ENCODE measurements at places on chromosomes 1 and 21.

DNA sequence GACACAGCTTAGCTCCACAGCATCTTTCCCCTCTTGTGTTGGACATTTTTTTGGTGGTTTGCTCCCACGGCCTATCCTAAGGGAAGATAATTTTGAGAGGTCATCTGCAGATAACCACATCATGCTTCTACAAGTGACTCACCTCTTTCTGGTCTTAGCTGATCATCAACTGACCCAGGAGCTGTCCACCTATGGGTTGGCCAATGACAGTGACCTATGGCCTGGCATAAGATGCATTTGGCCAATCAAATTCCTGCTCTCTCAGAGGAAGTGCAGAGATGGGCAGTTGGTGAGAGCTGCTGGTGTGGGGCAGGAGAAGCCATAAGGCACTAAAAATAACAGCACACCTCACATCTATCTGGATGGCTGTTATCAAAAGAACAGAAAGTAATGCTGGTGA, 100.0 kb upstream of the CLDN14 start:
- H3K27me3 ChIP-seq: no peaks in the 10 kb centered on the region
- H3K4me1 ChIP-seq: no peaks in the 10 kb centered on the region
- no peak for DNase-seq
- H3K36me3 ChIP-seq: no peaks in the 10 kb centered on the region
- no peak overlapping the region for H3K27ac ChIP-seq
- no peak overlapping the region for H3K4me3 ChIP-seq

DNA sequence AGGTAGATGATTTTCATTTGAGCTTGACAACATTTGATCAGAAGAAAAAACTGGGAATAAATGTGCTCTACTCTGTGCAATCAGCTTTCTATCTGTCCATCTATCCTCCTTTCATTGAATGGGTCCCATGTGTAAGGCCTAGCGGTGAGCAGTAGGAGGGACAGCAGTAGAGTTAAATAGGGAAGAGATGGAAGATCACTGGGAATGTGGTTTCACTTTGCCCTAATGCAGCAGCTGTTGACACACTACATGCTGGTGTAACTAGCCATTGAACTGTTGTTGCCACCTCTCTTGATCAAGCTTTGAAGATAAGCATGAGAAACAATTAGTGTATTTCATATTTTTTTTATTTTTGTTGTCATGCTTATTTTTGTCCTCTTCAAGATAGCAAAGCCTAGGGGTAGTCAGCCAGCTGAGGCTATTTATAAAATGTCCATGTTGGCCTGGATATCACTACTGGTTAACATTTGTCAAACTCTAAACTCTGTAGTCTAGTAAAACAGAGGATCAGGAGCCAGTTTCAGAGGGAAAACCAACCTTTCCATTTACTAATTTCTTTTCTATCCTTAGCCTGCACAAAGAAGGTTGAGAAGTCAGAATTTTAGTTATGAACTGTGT, 41.9 kb downstream of the CACNA1E start:
- H3K27me3 ChIP-seq: no peaks in the 10 kb centered on the region
- H3K4me3 ChIP-seq: no peak overlapping the region
- H3K36me3 ChIP-seq: no peaks in the 10 kb centered on the region
- H3K4me1 ChIP-seq: no peaks in the 10 kb centered on the region

DNA sequence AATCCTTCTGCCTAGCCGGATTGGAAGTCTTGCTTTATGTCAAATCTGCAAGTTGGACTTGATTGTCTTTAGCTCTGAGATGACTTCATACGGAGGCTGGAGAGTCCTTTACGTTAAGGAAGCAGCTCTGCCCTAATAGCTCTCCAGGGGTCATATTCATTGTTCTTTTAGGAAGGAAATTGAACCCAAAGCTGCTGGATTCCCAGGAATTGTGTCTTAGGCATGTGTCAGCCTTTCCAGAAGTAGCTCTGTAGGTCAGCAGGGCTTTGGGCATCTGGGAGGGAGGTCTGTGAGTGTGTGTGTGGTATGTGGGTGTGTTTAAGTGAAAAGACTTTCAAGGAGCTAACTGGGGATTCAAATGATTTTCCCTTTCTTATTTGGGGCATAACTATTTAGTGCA, 82.4 kb downstream of the ABCA4 start:
- H3K27me3 ChIP-seq: no peaks in the 10 kb centered on the region
- DNase-seq: no peak
- no peak overlapping the region for H3K4me3 ChIP-seq
- H3K4me1 ChIP-seq: no peaks in the 10 kb centered on the region

DNA sequence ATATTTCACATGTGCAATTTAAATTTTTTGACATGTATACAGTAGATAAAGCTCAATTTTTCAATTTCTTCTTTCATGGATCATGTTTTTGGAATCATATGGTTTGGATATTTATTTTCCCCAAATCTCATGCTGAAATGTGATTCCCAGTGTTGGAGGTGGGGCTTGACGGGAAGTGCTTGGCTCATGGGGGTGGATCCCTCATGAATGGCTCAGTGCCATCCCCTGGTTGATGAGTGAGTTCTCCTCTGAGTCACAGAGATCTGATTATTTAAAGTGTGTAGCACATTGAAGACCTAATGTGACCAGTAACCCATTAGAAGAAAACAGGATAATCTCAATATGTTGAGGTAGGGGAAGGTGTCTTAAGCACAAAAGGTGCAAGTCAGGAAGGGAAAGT, 9.1 kb upstream of the IFI16 start:
- H3K4me1 ChIP-seq: peaks cover 22% of the 10 kb centered on the region
- peak overlapping the region; percentile 72 for H3K4me3 ChIP-seq
- no peaks in the 10 kb centered on the region for H3K36me3 ChIP-seq

DNA sequence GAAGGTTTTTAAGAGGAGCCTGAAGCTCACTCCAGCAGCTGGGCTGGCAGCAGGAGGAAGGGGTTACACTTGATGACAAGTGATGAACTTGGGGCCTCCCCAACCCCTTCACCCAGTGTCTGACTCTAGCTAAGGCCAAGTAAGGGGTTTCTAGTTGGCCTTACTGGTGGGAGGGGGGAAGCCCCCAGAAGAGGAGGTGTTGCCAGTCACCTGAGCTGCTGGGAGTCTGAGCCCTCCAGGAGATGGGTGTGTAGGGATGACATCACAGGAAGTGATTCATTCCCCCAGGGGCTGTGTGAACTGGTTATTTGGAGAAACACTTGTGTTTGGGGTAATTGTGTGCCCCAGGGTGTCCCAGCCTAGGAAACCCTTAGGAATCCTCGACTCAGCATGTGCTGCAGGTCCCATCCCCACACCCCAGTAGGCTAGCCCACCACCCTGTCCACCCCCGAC, 3.1 kb downstream of the PADI1 start:
- H3K27me3 ChIP-seq: no peaks in the 10 kb centered on the region
- H3K27ac ChIP-seq: no peak overlapping the region
- no peak for DNase-seq
- H3K4me3 ChIP-seq: no peak overlapping the region

- no peak for DNase-seq
- H3K36me3 ChIP-seq: no peaks in the 10 kb centered on the region
- peaks cover 10% of the 10 kb centered on the region for H3K4me1 ChIP-seq
- H3K4me3 ChIP-seq: no peak overlapping the region
Measured at GRCh38 chr1:213124590-213124989, 73.5 kb downstream of the RPS6KC1 start.

DNA sequence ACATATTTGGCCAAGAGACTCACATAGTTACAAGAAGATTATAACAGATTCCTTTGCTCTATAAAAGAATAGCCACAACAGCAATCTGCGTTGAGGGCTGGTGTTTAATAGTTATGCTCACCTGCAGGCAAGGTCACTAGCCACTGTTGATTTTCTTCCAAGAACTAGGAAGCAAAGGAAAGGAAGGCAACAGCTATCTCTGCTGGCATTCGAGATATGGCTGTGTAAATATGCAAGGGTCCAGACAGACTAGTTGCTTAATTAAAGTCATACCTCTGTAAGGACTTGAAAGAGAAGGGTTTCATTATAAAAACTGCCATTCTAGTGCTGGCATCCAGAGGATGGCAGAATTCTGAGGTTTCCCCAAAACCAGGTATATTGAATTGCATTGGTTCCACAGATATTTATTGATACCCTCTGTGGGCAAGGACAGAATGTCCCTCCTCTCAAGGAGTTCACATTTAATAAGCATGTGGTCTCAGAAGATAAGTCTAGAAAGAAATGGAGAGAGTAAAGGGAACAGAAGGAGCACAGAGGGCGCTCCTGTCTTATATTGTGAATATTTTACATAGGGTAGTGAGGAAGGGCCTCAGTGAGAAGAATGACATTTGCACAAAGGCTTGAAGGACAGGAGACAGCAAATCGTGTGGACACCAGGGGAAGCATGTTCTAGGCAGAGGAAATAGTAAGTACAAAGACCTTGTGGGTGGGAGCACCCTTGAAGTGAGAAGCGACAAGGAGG, 23.6 kb upstream of the PLEKHA6 start:
- H3K4me1 ChIP-seq: peaks cover 1% of the 10 kb centered on the region
- no peak overlapping the region for H3K27ac ChIP-seq
- DNase-seq: no peak
- H3K36me3 ChIP-seq: no peaks in the 10 kb centered on the region

GRCh38 chr21:33731447-33731846, 89.1 kb downstream of the ITSN1 start:
- no peak overlapping the region for H3K27ac ChIP-seq
- DNase-seq: no peak
- H3K4me3 ChIP-seq: no peak overlapping the region
- no peaks in the 10 kb centered on the region for H3K36me3 ChIP-seq

DNA sequence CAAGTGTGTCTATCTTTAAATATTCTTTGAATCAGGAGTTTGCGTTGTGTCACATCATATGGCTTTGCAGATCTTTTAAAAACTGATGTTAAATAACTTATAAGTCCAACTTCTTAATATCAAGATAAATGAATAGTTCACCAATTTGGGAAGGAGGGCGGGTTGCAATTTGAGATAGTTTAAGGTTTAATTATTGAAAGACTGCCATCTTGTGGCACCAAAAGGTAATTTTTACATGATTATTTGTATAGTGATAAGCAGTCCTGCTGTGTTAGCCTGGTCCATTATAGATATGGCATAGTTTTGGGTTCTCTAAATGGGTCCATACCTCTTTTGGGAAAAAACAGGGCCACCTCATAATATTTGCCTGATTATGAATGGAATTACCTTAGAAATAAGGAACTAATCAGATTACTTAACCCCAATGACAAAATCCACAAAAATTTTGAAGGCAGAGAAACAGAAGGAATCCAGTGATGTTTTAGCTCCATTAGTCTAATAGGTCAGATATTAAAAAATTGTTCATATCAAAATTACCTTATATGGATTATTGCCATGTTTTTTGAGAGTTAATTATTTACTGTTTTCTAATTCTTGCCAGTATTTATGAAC, 64.3 kb downstream of the PRKAA2 start:
- no peak for DNase-seq
- H3K4me3 ChIP-seq: no peak overlapping the region
- H3K27ac ChIP-seq: no peak overlapping the region
- H3K36me3 ChIP-seq: no peaks in the 10 kb centered on the region
- H3K4me1 ChIP-seq: no peaks in the 10 kb centered on the region

DNA sequence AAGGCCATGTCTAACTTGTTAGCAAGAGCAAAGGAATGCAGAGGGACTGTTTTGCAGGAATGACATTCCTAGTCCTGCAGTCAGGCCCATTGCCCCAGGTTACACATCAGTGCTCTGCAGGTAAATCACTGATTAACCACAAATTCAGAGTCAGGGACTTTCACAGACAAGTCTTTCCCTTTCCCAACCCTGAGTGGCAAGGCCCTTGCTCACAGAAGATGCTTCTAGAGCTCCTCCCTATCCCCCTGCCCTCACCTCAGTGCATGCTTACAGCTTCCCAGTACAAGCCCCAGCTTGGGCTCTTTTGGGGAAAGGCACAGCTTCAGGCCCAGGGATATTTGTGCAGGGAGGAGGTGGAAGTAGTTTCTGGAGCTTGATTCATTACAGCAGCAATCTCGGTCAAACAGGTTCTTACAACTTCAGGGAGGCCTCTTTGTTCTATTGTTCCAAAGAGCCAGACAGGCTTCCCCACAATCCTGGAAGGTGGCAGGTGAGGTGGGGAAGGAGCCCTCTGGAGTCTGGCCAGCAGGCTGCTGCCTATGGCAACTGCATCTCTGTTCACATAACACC, 53.9 kb downstream of the CASQ2 start:
- H3K27me3 ChIP-seq: no peaks in the 10 kb centered on the region
- no peaks in the 10 kb centered on the region for H3K36me3 ChIP-seq
- no peak for DNase-seq
- no peaks in the 10 kb centered on the region for H3K4me1 ChIP-seq
- H3K4me3 ChIP-seq: no peak overlapping the region
- no peak overlapping the region for H3K27ac ChIP-seq

GRCh38 chr1:21904704-21905520, 32.2 kb downstream of the HSPG2 start:
- DNase-seq: peak; percentile 61
- H3K27ac ChIP-seq: peak overlapping the region; percentile 99
- no peak overlapping the region for H3K4me3 ChIP-seq
- H3K27me3 ChIP-seq: no peaks in the 10 kb centered on the region

GRCh38 chr1:234561319-234561718, 48.7 kb downstream of the IRF2BP2 start:
- H3K27ac ChIP-seq: no peak overlapping the region
- H3K4me3 ChIP-seq: no peak overlapping the region
- H3K27me3 ChIP-seq: no peaks in the 10 kb centered on the region
- no peaks in the 10 kb centered on the region for H3K36me3 ChIP-seq
- H3K4me1 ChIP-seq: no peaks in the 10 kb centered on the region

- no peaks in the 10 kb centered on the region for H3K4me1 ChIP-seq
- H3K27ac ChIP-seq: no peak overlapping the region
- no peaks in the 10 kb centered on the region for H3K36me3 ChIP-seq
- H3K4me3 ChIP-seq: no peak overlapping the region
- H3K27me3 ChIP-seq: no peaks in the 10 kb centered on the region
Measured at GRCh38 chr21:40165773-40166070, 298.5 kb downstream of the PCP4 start.

- H3K27me3 ChIP-seq: no peaks in the 10 kb centered on the region
- H3K27ac ChIP-seq: no peak overlapping the region
- H3K4me1 ChIP-seq: no peaks in the 10 kb centered on the region
- H3K4me3 ChIP-seq: no peak overlapping the region
- H3K36me3 ChIP-seq: no peaks in the 10 kb centered on the region
Measured at GRCh38 chr21:42440187-42440792, 36.6 kb downstream of the UBASH3A start.

GRCh38 chr1:100187912-100188311, 9.9 kb upstream of the LRRC39 start:
- no peaks in the 10 kb centered on the region for H3K27me3 ChIP-seq
- H3K4me3 ChIP-seq: no peak overlapping the region
- H3K4me1 ChIP-seq: no peaks in the 10 kb centered on the region
